IMR-90 (cell line): ENCODE measurements at places on chromosomes 7 and 10. TPM values are rescaled to one million over a fixed set of nuclear protein-coding genes. Genes with fewer than 3 reads are reported as not detected.

DNA sequence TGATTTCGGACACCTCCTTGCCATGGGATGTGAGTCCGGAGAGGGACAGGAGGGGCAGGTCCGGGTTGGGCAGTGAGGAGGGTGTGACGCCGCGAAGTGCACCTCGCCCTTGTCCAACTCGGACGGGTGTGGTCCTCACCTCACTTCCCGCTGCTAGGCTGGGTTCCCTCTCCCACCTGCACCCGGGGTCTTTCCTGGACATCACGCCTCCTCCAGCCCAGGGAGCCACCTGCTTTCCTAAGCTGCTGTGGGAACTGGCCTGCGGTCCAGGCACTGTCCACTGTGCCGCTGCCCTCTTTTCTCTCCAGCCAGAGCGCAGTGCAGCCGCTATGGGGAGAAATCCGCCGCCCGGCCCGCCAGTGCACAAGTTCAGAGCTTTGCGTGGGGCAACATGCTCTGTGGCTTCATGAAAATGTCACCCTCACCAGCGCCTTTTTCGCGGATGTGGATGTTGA lies 45.0 kb upstream of the ZNF716 start:
- no peak overlapping the region for H3K4me3 ChIP-seq
- no peaks in the 10 kb centered on the region for H3K4me1 ChIP-seq
- no peaks in the 10 kb centered on the region for H3K36me3 ChIP-seq
- no peak for DNase-seq
- no peaks in the 10 kb centered on the region for H3K27me3 ChIP-seq

DNA sequence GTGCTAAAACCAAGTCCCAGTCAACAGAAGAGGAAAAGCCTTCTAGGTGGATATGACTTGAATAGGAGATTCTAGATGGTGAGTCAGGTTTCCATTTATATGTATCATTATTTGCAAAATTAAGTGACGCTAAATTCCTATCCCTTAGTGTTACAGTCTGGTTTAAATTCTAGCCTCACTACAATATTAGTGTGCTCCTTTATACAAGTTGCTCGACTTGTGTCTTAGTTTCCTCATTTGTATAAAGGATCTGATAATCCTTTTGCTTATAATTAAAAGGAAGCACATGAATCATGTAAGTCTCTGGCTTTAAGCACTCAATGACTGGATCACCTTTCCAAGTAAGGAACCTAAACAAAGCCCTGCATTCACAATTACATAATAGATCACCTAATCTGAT lies 105.7 kb downstream of the SVOPL start:
- no peak overlapping the region for H3K27ac ChIP-seq
- H3K4me1 ChIP-seq, result no peaks in the 10 kb centered on the region
- DNase-seq, result no peak
- no peaks in the 10 kb centered on the region for H3K27me3 ChIP-seq

- H3K27me3 ChIP-seq, result no peaks in the 10 kb centered on the region
- no peaks in the 10 kb centered on the region for H3K36me3 ChIP-seq
Observed at GRCh38 chr10:86961481-86962091, 3.2 kb downstream of the SNCG start.

DNA sequence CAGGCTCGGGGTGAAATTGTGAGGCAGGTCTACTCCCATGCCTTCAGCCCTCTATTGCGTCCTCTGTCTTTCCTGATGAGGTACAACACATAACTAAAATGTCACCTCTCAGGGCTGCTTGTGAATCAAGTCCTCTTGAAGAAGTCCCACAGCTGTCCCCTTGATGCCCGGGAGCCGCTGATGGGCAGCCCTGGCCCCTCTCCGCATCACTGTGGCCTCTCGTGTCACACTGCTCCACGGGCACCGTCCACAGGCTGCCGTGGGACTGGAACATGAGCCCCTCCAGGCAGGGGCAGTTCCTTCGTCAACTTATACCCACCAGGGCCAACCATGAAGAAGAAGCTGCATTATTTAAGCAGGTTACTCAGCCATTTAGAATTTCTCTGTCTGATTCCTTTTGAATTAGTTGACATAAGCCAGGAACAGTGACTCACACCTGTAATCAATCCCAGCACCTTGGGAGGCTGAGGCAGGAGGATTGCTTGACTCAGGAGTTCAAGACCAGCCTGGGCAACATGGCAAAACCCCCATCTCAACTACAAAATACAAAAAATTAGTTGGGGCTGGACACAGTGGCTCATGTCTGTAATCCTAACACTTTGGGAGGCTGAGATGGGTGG lies 58.5 kb upstream of the UBE3C start:
- H3K4me3 ChIP-seq, result no peak overlapping the region
- peaks cover 18% of the 10 kb centered on the region for H3K27me3 ChIP-seq
- no peaks in the 10 kb centered on the region for H3K4me1 ChIP-seq
- H3K36me3 ChIP-seq, result no peaks in the 10 kb centered on the region
- peak; percentile 18 for DNase-seq

DNA sequence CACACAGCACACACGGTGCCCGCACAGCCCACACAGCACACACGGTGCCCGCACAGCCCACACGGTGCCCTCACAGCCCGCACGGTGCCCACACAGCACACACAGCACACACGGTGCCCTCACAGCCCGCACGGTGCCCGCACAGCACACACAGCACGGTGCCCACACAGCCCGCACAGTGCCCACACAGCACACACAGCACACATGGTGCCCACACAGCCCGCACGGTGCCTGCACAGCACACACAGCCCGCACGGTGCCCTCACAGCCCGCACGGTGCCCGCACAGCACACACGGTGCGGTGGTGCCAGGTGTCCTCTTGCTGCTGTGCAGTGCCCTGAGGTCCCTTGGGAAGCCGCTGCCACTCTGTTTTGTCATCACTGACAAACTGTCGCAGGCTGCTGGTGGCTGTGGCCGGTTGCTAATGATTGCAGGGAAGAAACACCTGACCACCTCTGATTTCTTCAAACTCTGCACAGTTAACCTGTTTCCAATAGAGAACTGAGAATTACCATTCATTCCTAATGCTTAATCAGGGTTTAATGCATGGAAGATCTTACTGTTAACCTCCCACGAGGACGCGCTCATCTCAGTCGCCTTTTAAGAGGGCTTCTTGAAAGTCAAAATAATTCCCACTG lies 66.9 kb downstream of the GLRX3 start:
- H3K4me3 ChIP-seq, result no peak overlapping the region
- no peaks in the 10 kb centered on the region for H3K36me3 ChIP-seq
- no peaks in the 10 kb centered on the region for H3K4me1 ChIP-seq
- H3K27me3 ChIP-seq, result no peaks in the 10 kb centered on the region; the same call in 1 of the 2 replicates
- DNase-seq, result no peak
- no peak overlapping the region for H3K27ac ChIP-seq

GRCh38 chr7:133481676-133482075 lies 228.8 kb downstream of the EXOC4 start:
- no peaks in the 10 kb centered on the region for H3K4me1 ChIP-seq
- no peak overlapping the region for H3K27ac ChIP-seq
- peak; percentile 83 for DNase-seq
- H3K36me3 ChIP-seq, result peaks cover 5% of the 10 kb centered on the region; the same call in 1 of the 2 replicates
- H3K27me3 ChIP-seq, result no peaks in the 10 kb centered on the region

Gene PSMC2
- 184 and 188 TPM in 2 replicates for polyA plus RNA-seq

Gene CHST15
- polyA plus RNA-seq, result 0.10 and 0.14 TPM in 2 replicates

Gene IGFBP1
- polyA plus RNA-seq, result not detected in 2 replicates

Gene TMEM213
- not detected in 2 replicates for polyA plus RNA-seq

Gene EFCAB10
- polyA plus RNA-seq, result not detected in 2 replicates

Gene ADAM8
- polyA plus RNA-seq, result 0.74 and 0.90 TPM in 2 replicates

Gene NKX1-2
- not detected in 2 replicates for polyA plus RNA-seq

Gene CNPY1
- polyA plus RNA-seq, result not detected in 2 replicates

Gene C10orf67
- 0.14 and 0.15 TPM in 2 replicates for polyA plus RNA-seq

Gene TFR2
- polyA plus RNA-seq, result 0.24 and 0.50 TPM in 2 replicates
